ENCODE measurements at places on chromosomes 2 and 18.

GRCh38 chr18:37567994-37568359 is 2.4 kb upstream of the CELF4 start:
- DNase-seq: no peak

- DNase-seq: no peak
Observed at GRCh38 chr2:172830482-172830881, 94.8 kb downstream of the RAPGEF4 start.

DNA sequence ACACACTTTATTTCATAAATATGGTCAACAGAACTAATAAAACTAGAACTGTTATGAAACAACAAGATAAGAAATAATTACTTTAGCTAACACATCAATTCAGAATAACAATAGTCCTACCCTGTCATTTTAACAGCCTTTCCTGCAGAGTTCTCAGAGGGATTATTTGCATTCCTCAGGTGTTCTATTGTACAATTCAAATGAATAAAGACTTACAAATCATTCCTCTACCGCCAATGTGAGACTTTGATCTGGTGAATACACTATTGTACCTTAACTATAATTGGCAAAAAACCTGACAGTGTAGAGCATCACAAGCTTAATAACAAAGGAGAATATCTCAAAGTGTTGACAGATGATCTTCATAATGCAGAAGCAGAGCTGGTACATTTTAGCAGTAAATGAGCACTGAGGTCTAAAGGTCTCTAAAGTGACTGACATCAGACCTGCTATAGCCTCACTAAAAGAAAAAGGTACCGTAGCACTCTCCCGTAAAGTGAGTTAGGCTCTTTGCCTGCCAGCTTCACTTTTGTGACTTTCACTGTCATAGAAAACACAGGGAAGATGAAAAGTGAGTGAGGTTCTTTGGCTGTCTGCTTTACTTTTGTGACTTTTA is 118.8 kb upstream of the SP3 start:
- DNase-seq: no peak

DNA sequence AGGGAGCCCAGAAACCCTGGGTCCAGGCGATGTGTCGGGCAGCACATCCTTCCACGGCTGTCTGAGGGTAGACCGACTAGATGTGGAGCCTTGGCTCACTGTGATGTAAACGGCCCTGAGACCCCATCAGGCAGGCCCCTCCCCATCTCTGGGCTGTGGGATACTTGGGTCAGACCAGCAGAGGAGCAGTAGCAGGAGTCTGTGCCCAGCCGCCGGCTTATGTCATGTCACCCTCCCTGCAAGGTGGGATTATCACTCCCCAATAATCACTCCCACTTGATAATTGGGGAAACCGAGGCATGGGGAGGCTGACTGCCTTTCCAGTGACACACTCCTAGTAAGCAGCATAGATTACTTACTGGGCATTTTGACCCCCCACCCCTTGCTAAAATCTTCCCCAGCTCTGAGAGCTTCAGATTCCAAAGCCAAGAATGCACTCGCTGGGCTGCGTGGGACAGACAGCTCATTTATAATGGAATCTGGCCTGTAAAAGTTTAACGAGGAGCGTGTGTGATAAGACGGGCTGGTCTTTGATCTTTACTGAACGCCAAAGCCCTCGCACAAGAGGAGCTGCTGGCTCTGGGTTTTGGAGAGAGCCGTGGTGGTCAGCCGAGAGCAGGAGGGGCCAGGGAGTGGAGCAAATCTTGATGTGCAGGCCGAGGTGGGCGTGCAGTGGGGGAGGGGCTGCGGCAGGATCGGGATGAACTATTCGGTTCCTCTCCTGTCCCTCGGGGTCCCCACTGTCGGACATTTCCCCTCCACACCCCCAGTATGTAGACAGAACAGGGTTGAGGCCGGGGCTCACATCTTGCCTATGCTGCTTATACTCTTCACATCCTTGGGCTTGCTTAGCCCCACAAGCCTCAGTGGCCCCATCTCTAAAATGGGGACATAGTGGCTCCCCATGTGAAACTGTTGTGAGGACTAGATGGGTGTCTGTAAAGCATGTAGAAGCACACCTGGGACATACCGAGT is 200.0 kb downstream of the GLI2 start:
- no peak for DNase-seq

DNA sequence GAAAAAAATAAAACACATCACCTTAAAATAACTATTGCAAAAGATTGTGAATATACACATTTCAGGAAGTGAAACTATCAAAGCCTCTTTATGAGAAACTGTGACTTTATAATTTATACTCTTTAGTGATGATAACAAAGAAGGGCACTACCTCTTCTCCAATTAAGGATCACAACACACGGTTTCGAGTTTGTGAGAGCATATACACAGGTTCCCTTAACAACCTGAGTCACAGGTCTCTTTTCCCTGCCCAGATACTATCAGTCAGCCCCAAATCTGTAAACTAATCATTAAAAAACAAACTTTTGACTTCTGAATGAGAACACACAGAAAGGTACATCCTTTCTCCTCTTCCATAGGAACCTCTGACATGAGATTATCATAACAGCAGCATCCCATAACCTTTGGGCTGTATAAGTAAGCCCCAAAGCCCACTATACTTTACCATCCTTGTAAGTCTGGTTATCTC is 44.9 kb downstream of the PTPN2 start:
- no peak for DNase-seq

- DNase-seq: no peak
Observed at GRCh38 chr18:31219395-31219794, 56.7 kb upstream of the DSC1 start.

- DNase-seq: no peak
Observed at GRCh38 chr18:63783394-63783793, 8.2 kb downstream of the SERPINB7 start.

DNA sequence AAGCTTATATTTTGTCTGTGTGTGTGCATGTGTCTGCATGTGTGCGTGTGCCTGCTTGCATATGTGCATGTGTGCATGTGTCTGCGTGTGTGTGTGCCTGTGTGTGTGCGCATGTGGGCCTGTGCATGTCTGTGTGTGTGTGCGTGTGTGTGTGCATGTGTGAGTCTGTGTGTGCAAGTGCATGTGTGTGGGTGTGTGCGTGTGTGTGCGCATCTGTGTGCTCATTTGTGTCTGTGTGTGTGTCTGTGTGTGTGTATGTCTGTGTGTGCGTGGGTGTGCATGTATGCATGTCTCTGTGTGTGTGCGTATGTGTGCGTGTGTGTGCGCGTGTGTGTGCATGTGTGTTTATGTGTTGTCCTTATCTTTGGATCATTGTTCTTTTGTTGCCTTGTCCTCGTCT is 56.8 kb downstream of the DSC3 start:
- no peak for DNase-seq

- DNase-seq: no peak
Observed at GRCh38 chr2:71929482-71929772, 218.2 kb downstream of the CYP26B1 start.

GRCh38 chr2:8633186-8633734 is 48.6 kb upstream of the ID2 start:
- no peak for DNase-seq

GRCh38 chr18:54392543-54393023 is 34.9 kb downstream of the C18orf54 start:
- peak; percentile 30 for DNase-seq

- DNase-seq: no peak
Observed at GRCh38 chr2:39625927-39626270, 39.8 kb upstream of the TMEM178A start.

DNA sequence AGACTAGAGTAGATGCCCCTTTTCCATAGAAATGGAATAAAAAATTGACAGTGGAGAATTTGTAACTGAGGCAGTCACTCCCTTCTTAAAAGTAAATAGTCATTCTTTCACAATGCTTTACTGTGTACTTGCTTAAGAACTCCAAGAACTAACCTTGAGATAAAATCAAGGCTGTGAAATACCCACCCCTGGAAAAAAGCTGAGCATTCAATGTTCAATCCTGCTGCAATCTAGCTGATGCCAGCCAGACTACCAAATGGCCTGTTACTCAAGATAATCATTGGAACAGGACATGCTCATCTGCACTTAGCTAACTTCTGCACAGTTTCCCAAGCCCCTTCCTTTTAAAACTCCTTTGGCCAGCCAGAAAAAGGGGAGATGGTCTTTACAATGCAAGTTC is 367.4 kb upstream of the GULP1 start:
- no peak for DNase-seq

GRCh38 chr18:55245211-55245614 is 286.0 kb upstream of the CCDC68 start:
- DNase-seq: no peak

GRCh38 chr2:118062048-118062447 is 26.2 kb upstream of the INSIG2 start:
- no peak for DNase-seq

- DNase-seq: no peak
Observed at GRCh38 chr2:11667866-11668637, 1.9 kb downstream of the NTSR2 start.

- DNase-seq: no peak
Observed at GRCh38 chr18:74785632-74786031, 188.0 kb downstream of the ZNF407 start.

DNA sequence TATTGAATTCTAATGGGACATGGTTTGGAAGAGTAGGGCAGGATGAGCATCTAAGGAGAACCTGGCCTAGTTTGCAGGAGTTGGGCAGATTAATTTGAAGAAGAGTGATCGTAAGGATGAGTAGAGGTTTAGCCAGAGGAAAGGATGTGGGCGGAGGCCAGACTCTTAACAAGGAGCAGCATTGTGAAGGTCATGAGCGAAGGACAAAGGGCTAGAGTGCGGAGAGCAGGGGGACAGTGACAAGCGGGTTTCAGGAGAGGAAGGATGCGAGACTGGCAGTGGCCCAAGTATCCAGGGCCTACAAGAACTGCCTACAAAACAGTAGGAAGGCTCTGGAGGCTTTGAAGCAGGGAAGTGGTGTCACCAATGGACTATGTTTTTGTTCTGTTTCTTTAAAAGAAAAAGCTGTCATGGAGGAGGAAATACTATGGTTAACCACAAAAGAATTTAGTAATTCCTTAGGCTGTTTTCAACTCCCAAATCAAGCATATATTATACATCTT is 20.1 kb downstream of the SLC66A3 start:
- no peak for DNase-seq

DNA sequence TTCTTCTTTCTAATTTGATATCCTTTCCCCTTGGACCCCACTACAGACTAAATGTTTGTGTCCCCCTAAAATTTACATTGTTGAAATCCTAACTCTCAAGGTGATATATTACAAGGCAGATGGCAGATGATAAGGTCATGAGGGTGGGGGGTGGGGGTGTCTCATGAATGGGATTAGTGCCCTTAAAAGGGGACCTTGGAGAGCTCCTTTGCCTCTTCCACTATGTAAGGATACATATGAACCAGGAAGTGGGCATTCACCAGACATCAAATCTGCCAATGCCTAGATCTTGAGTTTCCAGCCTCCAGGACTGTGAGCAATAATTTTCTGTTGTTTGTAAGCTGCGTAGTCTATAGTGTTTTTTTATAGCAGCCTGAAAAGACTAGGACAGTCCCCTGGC is 89.1 kb downstream of the PLA2R1 start:
- DNase-seq: no peak

- no peak for DNase-seq
Observed at GRCh38 chr2:144493027-144493809, 26.7 kb downstream of the ZEB2 start.

DNA sequence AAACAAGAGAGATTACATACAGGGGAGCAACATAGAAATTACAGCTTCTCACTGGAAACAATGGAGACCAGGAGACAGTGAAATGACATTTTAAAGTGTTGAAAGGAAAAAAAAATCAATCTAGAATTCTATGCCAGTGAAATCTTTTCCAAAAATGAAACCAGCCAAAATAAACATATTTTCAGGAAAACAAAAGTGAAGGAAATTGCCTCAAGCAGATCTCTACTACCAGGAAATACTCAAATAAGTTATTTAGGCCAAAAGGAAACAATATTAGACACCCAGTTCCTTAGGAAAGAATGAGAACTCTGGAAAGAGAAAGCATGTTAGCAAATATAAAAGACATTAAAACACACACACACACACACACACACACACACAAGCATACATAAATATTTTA is 339.9 kb upstream of the NCKAP5 start:
- no peak for DNase-seq

DNA sequence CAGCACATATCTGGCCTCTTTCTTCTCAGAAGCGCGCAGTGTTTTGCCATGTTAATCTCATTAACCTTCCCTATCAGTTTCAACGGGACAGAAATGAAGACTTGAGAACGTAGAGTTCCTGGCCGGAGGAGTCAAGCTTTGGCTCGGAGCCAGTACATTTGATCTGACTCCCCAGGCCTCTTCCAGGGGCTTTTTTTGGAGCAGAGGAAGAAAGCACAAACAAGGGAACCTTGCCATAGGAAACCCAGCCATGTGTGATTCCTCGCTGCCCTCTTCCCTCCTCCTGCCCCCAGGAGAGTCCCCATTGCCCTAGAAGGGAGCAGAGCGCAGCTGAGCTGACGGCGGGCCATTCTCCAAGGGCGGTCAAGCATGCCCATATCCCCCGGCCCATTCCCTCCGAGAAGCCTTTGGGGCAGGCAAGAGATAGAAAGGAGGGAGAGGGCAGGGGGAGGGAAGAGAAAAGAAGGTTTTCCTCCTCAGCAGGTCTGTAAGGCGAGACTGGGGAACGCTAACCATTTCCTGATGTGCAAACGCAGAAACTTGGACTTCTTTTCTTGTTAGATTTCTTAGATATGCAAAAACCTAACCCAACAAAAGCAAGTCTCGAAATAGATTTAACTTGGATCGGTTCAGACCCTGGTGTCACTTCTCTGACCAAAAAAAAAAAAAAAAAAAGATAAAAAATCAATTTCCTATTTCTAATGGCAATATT is 63.7 kb upstream of the POU3F3 start:
- no peak for DNase-seq

DNA sequence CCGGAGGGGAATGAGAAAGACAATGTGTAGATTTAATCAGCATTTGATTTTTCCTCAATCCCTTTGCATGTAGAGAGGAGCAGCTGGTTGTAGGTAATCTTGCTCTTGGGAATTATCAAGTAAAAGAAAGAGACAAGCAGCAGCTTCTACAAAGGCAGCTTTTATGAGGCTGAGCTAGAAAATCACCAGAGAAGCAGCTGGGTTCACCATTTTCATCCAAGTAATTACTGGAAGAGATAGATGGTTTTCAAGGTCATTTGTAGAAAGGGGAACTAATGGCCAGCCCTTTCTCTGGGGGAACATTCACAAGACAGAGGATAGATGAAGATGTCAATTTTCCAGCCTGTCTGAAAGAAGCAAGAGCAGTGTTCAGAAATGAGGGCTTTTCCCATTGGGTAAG is 113.0 kb downstream of the RND3 start:
- no peak for DNase-seq

Data from CD8-positive, alpha-beta memory T cell (primary cell).